Caco-2 (cell line): ENCODE measurements at places on chromosomes 16 and 17.

DNA sequence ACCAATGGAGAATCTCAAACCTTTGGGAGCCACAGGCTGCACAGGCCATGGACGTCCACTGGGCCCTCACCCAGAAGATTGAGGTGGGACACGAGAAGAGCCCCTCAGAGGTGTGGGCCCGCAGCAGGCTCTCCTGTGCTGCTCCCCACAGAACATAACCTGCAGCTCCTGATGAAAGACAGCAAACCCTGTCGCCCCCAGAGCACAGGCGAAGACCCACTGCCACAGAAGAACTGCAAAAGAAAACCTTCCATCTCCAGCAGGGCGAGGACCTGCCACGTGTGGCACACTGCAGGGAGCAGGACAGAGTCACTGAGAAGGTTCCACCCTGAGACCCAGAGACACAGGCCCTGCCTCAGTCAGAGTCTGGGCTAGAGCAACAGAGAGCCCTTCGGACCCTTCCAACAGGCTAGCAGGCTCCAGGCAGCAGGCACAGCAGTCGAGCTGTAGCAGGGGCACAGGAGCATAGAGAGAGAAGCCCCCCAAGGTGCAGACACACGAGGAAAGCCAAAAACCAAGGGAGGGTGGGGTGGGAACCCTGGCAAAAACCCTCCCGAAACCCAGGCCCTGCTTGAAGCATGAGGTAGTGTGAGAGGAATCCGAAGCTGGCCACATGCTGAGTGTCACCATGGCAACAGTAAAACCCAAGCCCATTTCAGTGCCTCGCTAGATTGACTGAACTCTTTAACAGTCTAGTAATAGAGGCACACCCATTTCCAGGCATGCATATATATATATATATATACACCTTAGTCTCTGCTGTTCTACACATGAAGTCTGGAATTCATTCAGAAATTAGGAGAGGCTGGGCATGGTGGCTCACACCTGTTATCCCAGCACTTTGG lies 60.0 kb upstream of the CHMP6 start:
- DNase-seq = no peak

DNA sequence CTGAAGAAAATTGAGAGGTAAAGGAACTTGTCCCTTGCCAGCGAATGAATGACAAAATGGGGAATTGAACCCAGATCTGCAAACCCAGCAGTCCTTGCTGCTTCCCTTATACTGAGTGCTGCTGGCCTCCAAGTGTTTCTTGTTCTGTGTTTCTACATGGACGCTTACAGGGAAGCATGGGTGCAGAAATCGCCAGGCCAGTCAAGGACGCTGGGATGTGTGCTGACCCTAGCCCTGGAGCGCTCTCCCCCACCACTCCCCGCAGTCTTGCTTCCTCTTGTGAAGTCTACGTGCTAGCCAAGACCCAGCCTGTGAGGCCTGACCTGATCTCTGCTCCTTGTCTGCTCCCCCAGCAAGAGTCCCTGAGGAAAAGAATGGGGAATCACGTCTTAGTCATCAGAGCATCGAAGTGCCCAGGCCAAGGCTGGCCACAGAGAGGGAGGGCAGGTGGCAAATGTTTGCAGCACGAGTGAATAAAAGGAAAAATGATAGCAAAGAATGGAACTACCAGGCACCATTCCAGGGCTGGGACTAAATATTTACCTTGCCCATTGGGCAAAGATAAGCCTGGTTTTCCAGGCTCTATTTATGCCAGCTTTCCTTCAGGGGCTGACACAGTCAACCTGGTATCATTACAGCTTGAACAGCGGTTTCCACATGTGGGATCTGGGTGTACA lies 17.4 kb downstream of the CA4 start:
- DNase-seq = no peak

- no peak for DNase-seq
These were observed 17.9 kb downstream of the WNT3 start for GRCh38 chr17:46800573-46800972.

- DNase-seq = no peak
These were observed 12.8 kb upstream of the WFIKKN2 start for GRCh38 chr17:50822550-50822949.

DNA sequence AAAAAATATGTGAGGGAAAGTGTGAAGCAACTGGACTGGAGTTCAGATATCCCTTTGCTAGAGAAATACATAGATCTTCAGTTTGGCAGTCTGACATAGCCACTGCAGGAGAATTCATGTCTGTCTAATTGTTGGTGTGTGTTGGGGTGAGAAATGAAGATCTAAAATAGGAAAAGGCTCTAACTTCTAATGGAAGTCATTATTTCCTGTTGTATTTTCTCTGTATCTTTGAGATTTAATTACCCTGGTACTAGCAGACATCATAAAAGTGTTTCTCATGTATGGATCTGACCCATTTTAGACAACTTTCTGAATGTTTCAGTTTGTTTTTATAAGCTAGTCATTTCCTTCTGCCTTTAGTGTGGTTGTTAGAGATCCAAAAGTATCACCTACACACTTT lies 128.3 kb downstream of the NLK start:
- no peak for DNase-seq

- no peak for DNase-seq
These were observed 129.4 kb upstream of the ANKFN1 start for GRCh38 chr17:56023851-56024250.

GRCh38 chr17:2064980-2065785 lies 10.3 kb downstream of the HIC1 start:
- DNase-seq = no peak

DNA sequence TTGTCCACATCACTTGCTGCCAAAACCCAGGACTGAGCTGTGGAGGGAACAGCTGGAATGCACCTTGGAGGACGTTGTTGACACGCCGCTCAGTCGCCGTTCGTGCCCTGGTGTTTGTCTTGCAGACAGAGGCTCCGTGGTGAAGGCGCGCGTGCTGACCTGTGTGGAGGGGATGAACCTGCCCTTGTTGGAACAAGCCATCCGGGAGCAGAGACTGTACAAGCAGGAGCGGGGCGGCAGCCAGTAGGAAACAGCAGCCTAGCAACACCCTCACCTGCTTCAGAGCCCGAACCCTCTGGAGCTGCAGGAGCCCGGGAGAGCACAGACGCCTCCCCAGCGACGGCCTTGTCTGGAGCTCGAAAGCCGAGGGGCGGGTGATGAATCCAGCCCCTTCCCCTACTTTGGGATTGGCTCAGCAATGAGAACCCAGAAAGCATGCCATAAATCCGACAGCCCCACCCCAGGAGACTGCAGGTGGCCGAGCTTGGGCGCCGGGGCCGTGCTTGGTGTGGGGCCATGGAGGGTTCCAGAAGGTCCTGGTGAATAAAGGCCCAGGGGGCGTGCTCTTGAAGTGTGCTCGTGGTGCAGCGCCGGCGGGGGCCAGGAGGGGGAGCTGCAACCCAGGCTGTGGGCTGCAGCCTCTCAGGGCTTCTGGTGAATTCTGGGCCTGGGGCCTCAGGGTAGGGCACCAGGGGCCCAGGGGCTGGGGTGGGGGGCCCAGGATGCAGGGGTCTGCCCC lies 470 bp upstream of the CDK3 start:
- DNase-seq = peak; percentile 81

DNA sequence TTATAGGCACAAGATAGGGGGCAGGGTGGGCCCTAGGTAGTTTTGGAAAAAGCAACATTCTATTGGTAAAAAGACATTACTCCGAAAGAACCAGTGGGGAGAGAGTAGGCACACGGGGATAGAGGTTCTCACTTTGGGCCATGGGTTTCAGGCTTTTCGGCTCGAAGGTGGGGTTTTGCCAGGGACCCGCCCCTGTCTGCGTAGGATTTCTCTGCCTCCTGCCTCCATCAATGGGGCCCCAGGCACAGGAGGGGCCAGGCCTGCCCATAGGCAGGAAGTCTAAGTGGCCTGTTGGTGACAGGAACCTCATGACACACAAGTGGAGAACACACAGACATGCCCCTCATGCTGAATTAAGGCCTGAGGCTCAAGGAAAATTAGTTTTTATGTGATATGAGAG lies 57.5 kb downstream of the RNF213 start:
- DNase-seq = no peak

DNA sequence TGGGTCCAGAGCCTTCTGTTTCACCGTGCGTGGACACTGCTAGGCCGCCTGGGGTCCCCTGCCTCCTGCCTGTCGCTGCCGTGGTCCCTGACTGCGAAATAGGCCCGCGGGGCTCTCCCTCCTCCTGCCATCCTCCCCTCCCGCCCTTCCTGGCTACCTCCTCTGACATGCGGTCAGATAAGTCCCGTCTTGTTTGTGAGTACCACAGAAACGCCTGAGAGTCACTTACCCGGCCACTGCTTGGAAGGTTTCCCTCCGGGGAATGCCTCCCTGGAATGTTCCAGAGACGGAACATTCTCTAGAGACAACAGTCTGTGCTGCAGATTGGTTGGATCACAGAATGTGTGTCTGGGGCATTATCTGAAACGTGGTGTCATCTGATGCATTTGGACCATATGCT lies 22.7 kb downstream of the CIBAR2 start:
- no peak for DNase-seq

DNA sequence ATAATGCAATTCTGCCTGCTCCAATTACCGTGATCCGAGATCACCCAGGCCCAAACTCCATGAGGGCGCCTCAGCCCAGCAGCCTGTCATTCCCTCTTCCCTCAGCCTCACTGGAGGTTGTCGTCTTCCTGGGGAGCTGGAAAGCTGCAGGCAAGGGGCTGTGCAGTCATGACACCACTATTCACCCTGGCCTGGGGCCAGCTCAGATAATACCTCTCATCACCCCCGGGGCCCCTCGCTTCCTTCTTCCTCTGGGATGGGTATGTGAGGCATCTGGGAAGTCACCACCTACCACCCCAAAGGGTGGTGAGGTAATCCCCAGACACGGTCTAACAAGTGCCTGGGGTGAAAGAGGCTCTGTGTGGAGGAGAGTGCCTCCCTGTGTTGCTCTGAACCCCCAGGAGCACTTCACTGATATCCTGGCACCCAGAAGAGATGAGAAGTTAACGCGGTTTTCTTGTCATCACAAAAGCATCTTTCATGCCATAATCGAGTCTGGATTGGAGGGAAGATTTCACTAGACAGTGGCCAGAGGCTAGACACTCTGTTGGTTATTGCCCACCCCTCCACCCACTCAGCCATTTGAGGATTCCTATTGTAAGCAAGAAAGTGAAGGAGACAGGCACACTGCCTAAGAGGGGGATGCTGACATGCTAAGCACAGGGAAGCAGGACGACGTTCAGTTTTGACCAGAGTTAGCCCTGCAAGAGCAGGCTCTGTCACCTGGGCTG lies 18.4 kb downstream of the CFAP20 start:
- DNase-seq = no peak
